Substantia nigra (tissue), 51 donors: ENCODE measurements at places on chromosomes 1 and 21.

GRCh38 chr1:70764747-70765146 is 282.9 kb downstream of the PTGER3 start:
- no peak for DNase-seq

GRCh38 chr1:107328087-107328486 is 187.2 kb downstream of the NTNG1 start:
- DNase-seq = no peak

DNA sequence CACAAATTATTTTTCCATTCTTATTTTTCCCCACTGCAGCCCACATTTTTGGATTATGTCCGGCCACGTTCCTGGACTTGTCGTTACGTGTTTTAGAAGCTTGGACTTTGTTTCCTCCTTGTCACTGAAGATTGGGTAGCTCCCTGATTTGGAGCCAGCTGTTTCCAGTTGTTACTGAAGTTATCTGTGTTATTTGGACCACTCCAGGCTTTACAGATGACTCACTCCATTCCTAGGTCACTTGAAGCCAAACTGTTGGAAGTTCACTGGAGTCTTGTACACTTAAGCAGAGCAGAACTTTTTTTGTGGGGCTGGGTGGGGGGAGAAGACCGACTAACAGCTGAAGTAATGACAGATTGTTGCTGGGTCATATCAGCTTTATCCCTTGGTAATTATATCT is 12.2 kb upstream of the AXDND1 start:
- DNase-seq = no peak

DNA sequence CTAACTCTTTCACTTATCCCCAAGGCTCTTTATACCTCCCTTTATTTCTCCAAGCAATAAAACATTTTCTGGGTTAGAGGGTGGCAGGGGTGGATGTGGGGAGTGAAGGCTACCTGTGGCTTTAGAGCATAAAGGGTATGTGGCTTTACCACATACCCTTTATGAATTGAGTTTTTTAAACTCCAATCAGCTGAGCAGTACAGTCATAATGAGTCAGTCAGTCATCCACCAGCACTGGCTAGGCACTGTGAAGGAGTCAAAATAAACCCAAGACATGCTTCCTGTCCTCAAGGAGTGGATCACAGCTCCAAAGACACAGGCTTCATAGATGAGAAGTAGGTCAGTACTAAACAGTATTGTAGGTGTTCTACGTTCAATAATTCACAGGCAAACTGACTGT is 2.6 kb upstream of the TDRD10 start:
- DNase-seq = no peak

DNA sequence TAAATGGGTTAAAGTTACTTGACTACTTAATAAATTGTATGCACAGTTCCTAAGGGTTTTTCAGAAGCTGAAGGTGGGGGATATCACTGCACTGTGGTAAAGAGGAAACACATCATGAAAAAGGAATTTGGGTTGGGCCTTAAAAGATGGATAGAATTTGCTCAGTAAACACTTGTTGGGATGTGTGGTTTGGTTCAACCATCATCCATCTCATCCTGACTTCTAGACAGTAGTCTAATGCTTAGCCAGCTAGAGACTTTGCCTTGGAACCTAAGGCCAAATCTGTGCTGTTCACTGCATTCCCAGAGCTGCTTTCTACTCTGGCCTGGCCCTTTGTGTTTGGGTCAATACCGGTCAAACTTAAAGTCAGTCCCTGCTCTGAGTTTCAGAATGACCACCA is 30.6 kb downstream of the LY9 start:
- no peak for DNase-seq

DNA sequence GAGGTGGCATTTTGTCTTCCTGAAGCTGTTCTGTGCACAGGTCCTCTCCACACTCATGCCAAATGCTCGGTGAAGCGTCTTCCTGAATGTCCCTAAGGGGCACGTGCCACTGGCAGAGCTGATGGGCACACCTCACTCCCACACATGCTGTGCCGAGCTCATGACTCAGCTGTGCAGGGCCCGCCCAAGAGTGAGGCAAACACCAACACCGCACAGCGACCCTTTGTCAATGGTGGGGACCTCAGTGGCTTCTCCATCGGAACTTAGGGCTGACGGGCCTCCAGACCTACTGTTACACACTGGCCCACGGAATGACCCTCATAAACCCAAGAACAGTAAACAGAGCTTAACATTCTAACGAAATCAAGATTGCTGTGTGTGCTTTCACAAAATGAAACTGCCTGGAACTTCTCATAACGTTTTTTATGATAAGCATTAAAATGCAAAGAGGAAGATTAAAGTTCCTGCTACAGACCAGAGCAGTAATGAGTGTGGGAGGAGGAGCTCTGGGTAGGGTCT is 89.3 kb downstream of the SIM2 start:
- DNase-seq = no peak

DNA sequence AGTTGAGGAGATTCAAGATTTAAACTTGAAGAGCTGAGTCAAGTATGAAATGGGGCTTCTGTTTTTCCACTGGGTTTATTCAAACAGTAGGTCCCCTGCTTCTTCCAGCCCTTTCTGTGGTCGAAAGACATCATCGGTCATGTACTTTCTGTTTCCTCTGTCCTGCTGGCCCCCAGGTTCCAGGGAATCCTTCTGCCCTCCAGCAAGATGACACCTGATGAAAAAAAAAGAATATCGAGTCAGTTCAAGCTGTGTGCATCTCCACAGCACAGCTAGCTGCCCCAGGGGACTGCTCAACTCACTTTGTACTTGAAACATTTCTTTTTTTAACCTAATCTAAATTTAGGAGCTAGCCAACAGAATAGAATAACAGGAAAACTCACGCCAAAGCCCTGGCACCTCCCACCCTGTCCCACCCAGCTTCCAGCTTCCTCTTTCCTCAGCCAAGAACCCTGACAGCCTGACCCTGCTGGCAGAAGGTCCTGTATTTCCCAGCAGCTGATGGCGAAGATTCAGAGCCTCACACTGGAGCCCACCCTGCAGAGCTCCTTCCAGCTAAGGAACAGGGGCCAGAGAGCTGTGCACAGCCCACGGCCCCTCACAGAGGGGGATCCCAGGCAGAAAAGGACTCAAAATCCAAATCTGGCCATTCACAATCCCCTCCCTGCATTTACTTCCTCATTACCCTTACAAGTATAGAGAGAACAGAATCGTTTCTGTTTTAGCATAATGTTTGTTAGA is 176.5 kb downstream of the PSMG1 start:
- no peak for DNase-seq

- DNase-seq = no peak
These were observed 607.2 kb upstream of the PLXNA2 start for GRCh38 chr1:208851366-208851765.

- no peak for DNase-seq
These were observed 17.5 kb downstream of the COL9A2 start for GRCh38 chr1:40299366-40300248.

DNA sequence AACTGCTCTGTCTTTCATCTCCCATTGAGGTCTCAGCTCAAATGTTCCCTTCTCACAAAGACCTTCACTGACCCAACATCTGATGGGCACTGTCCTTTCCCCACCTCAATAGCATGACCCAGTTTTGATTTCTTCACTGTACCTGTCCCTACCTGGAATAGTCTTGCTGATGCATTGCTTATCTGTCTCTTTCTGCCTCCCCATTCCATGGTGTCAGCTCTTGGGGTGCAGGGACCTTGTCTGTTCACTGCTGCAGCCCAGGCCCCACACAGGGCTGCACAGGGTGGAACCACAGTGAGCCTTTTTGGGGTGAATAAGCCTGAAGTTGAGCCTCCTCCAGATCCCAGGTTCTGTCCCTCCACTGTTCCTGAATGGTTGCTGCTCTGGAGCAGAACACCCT is 414.9 kb downstream of the PTPRU start:
- DNase-seq = no peak

DNA sequence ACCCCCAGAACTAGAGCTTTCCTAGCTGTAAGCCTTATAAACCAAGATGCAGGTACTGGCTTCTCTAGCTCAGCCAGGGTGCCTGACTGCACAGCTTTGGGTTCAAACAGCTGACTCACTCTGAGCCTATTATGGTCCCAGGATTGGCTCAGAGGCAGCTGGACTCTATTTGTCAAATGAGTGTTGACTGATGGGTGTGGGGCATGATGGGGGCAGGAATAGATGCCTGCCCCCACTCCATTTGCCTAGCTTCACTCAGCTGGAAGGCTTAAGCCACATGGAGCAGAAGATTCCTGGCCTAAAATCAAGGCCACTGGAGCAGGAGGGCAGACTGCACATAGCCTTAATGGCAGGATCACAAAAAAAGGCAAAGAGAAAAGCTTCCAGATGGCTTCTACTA is 90.5 kb downstream of the PIK3R3 start:
- DNase-seq = no peak

DNA sequence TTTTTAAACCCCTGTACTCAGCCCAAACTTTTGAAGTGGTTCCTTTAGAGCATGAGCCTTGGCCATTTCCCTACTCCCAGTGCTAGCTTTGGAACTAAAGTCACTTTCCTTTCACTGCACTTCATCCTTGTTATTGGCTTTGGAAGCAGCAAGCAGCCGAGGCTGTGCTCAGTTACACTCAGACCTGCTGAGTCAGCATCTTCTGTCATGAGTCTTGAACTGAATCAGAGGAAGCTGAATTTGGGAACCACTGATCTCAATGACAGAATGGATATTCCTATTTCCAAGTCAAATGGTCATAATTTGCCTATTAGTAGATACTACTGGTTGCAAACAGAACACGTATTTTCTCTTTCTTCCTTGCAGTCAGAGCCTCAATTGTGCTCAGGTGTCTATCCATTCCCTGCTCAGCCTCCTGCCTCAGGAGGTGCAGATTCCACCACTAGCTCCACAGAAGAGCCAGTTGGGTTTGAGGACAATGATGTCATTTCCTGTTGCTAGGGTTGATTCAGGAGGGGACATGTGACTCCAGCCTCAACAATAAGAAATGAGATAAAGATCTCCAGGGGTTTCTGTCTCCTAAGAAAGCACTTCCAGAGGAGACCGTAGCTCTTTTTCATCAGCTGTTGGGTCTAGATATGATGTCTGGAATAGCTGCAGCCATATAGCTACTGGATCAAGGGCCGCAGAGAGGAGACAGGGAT is 44.9 kb upstream of the NTPCR start:
- DNase-seq = no peak

DNA sequence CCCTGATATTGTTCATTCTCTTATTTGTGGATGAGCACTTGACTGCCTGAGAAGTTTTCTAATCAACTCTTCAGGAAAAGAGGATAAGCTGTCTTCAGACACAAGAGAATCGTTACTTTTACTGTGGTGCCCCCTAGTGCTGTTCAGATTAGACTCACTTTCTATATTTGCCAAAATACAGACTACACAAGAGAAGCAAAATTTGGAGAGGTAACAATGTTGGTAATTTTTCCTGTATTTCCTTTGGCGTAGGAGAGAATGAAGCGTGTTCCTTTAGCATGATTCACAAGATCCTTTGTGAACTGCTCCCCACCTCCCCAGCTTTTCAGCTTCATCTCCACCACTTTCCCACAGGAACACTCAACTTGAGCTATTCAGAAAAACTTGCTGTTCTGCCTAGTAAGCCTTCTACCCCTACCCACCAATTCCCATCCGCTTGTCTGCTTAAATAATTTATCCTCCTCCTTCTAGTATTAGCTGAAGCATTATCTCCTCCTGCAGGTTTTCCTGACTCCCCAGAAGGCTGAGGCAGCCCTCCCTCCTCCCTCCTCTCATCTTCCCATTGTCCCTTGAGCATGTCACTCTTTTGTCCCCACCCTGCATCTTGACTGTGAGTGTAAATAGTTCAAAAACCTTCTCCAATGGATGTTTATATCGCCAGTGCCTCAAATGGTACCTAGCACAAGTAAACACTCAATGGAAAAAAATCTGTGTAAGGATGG is 4.5 kb downstream of the TNFSF4 start:
- peak; percentile 37 for DNase-seq

- DNase-seq = no peak
These were observed 79.6 kb downstream of the UBR4 start for GRCh38 chr1:19130468-19130867.

DNA sequence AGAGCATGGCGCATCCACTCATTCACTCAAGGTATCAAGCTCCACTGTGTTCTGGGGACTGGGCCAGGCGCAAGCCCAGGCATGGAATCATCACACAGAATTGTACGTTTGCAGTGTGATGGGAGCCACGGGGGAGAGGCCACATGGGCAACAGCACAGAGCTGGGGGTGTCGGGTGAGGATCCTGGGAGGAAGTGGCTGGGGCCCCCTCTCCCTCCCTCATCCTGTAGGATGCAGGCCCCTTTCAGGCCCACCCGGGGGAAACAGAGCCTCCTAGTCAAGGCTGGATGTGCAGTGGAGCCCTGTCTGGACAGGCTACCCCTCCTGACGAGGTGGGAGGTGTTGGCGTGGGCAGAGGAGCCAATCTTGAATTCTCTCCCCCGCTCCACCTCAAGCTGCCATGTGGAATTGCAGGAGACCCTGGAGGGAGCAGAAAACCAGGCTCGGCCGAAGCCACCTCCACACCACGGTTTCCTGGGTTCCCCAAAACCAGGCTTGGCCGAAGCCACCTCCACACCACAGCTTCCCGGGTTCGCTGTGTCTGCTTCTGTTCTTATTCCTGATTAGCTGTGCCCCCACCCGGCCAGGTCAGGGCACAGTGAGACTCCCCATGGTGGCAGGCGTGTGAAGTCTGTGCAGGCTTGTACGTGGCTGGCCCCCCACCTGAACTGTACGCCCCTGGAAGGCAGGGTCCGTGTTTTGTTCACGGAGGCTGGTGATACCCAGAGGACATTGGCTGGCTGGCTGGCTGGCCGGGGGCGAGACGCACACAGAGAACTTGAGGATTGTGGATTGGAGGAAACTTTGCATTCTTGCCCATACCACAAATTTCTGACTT is 4.2 kb upstream of the C1orf174 start:
- no peak for DNase-seq

- DNase-seq = no peak
These were observed 31.7 kb upstream of the CAPZB start for GRCh38 chr1:19517017-19517416.

DNA sequence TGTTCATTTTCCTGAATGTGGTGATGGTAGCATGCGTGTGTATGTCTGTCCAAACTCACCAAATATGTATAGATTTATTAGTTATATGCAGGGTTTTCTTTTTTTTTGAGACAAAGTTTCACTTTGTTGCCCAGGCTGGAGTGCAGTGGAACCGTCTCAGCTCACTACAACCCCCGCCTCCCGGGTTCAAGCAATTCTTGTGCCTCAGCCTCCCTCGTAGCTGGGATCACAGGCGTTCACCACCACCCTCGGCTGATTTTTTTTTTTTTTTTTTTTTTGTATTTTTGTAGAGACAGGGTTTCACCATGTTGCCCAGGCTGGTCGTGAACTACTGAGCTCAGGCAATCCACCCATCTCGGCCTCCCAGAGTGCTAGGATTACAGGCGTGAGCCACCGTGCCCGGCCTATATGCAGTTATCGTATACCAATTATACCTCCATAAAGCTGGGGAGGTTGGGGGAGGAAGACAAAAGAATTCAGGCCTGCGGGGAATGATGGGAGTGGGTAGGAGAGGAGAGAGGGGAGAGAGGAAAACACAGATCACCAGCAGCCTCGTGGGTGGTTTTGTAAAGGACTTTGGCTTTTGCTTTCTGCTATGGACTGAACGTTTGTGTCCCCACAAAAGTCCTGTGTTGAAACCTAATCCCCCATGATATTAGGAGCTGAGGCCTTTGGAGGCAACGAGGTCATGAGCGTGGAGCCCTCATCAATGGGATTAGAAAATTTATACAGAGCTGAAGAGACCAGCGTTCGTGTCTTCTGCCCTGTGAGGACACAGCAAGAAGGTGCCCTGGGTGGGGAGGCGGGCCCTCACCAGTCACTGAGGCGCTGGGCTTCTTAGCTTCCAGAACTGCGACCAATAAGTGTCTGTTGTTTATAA is 4.4 kb upstream of the HNRNPU start:
- DNase-seq = no peak
